ENCODE measurements at places on chromosomes 2 and 18.

- DNase-seq, result no peak
These were observed 992.2 kb upstream of the ACVR2A start for GRCh38 chr2:146852661-146853060.

- no peak for DNase-seq
These were observed 89.4 kb upstream of the PXDN start for GRCh38 chr2:1833726-1834125.

- no peak for DNase-seq
These were observed 394.5 kb downstream of the DLGAP1 start for GRCh38 chr18:4060427-4061281.

GRCh38 chr18:49901862-49902340 is 88.6 kb upstream of the ACAA2 start:
- DNase-seq, result no peak

DNA sequence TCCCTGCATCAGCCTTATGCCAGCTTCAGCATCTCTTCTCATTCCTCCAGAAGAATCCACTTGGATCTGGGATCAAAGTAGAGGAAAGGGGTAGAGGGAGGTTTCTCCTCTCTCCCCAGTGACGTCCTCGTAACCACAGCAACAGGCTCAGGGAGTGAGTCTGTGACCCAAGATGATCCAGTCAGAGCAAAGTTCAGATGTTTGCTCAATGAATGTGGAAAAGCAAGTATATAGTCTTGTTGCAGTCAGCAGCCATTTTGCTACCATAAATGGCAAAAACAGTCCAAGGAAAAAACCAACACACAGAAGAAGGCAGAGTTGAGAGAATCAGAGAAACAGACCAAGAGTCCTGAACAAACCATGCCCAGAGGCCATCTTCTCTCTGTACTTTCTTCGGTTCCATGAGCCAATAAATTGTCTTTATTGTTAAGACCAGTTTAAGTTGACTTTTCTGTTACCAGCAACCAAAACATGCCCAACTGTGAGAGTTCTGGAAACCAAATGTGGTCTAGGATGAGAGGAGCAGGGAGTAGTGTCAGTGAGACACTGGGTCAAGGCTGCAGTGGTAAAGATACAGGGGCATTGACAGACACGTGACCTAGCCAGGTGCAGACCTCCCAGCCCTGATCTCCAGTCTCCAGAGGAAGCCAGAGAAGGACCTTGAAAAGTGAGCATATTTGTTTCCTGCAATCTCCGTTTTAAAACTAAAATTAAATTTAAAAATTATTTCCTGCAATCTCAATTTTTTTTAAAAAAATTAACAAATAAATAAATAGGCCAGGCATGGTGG is 3.2 kb upstream of the CXCR1 start:
- no peak for DNase-seq

DNA sequence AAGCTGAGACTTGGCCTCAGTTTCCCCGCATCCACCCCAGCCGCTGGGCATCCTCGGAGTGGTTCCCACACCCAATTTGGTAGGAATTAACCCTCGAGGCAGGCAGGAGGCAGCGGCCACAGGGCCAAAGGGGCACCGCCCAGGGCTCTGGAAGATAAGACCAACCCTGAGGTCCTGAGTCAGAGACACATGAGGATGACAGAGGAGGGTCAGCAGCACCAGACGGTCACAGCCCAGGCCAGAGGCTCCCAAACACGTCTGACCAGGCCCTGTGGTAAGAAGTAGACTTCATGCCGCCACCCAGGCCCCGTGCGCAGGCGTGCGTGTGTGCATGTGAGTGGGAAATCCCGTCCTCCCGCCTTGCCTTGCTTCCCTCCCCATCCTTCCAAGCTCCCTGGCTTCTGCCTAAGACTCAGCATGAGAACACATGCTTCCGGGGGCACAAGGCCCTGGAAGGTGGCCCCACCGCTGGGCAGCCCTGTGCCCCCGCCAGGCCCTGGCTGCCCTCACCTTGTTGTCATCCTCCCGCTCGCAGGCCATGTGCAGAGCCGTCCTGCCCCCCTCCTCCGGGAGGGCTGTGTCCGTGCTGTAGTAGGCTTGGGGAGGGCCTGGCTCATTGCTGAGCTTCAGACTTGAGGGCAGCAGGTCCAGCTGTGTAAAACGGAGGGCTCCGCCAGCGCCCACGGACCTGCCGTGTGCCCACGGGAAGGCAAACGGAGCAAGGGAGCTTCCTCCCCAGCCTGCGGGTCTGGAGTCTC is 46.3 kb downstream of the ANKMY1 start:
- DNase-seq, result no peak

GRCh38 chr18:924987-925386 is 20.3 kb downstream of the ADCYAP1 start:
- no peak for DNase-seq

DNA sequence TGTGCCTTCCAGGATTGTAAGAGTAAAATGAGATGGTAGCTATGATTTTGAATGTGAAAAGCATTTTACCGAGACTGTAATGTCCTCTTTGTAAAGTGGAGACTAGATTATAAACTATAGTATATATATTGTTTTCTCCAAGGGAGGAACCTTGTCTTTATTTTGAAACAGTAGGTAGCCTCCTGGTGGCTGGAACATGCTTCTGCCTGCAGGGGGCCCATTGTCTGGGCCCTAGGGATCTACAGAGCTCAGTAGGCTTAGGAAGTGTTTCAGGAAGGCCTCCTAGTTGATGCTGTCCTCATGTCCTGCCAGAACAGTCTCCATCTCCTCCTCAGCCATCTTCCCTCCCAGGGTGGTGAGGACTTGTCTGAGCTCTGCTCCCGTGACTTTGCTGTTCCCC is 3.0 kb downstream of the PIKFYVE start:
- no peak for DNase-seq

GRCh38 chr2:65443509-65444186 is 11.2 kb upstream of the SPRED2 start:
- DNase-seq, result no peak

- DNase-seq, result no peak
These were observed 212.3 kb downstream of the BCL2 start for GRCh38 chr18:63107171-63107845.

- peak; percentile 33 for DNase-seq
These were observed 16.4 kb downstream of the MTCL1 start for GRCh38 chr18:8721716-8722115.

DNA sequence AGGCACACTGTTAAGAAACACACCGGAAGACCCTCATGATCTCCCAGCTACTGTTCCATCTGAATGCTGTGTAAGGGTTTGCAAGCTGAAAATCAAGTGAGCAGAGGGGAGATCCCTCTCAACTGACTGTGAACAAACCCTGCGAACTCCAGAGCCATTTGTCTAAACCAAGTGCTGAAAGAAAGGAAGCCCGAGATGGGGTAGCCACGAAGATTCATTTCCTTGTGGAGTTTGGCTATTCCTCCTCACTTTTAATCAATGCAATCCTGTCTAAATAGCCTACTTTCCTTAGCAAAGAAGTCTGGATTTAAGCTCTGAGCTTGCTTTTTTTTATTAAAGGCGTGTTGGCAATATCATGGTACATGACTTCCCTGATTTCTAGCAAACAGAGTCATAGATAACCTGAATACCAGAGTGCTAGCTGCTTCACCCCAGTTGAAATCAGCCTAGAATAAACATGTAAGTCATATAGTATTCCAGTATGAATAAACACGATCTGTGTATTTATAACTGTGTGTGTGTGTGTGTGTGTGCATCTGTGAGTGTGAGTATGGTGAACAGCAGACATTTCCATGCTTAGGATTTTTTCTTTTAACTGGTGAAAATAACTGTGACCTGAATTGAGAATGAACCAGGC is 365.2 kb downstream of the ZNF521 start:
- no peak for DNase-seq

- DNase-seq, result no peak
These were observed 82.6 kb upstream of the GLI2 start for GRCh38 chr2:120653046-120653445.

GRCh38 chr2:176495826-176496225 is 226.6 kb downstream of the MTX2 start:
- DNase-seq, result no peak

- no peak for DNase-seq
These were observed 187.7 kb downstream of the LOXHD1 start for GRCh38 chr18:46469186-46469915.

GRCh38 chr2:140589273-140589672 is 1541.5 kb downstream of the LRP1B start:
- no peak for DNase-seq

- DNase-seq, result peak; percentile 45
These were observed 81.5 kb upstream of the SLC66A3 start for GRCh38 chr2:11073776-11074175.

DNA sequence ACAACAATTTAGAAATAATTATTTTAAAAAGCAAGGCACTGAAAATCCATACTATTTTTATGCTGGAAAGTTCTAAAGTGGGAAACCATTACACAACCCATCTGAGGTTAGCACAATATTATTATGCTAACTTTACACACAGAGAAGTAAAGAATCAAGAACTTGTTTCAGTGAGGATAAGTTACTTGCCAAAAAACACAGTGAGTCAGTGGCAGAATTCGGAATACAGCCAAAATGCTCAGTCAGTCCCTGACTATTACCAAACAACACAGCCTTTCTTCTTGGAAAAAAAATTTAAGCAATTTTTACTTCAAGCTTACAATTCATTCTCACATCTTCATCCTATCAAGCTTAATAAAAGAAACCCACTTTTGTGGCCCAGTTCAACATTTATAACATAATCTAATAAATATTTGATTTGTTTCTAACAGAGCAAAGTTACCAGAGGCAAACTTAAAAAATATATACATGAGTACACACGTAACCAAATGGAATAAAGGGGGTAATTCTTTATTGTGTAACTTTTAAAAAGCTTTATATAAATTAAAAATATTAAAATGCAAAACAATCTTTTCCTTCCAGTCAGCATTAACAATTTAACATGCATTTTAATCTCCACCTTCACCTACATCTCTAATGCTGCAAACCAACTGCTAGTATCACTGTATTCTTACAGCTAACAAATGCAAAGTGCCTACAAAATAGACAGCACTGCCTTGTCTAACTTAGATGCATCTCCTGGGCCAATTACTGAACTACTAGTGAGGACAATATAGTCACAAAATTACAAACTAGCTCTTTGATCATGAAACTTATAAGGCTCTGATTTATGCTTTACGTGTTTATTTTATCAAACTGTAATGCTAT is 55.2 kb downstream of the CCDC88A start:
- peak; percentile 96 for DNase-seq

DNA sequence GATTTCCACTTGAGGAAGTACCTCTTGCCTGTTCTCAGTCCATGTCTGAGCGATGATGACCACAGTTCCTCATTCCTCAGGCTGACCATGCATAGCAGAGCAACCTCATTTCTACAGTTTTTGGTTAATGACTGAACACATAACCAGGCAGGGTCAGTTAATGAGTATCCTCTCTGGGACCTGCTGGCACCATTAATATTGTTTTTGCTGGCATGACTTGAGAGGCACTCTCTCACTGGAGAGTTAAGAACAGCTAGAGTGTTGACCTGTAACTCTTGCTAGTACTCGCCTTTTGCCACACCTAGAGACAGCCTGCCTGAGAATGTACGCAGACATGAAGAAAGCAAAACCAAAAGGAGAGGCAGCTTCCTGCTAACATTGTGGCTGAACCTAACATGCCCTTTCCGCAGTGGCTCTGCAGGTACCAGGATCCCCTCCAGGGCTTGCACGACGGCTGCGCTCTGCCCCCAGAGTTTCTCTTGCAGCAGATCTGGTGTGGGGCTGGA is 23.9 kb downstream of the PECR start:
- no peak for DNase-seq

GRCh38 chr18:68435581-68435980 is 279.3 kb downstream of the TMX3 start:
- no peak for DNase-seq

GRCh38 chr2:221676566-221677172 is 104.6 kb upstream of the EPHA4 start:
- no peak for DNase-seq

DNA sequence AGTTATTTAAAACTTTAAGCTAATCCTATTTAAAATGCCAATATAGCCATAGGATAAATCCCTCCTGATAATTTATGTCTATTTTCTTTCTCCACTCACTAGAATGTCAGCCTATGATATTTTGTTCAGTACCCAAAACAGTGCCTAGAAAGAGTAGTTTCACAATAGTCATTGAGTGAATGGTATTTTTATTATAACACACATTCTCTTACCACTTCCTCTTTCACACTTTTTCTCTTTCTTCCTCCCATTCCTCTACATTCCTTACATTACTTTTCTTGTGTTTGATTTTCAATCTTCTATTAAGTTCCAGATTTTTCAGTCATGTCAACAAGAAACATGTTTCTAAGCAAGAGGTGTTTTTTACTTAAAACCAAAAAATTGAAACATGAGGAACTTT is 327.6 kb upstream of the UBE2E3 start:
- no peak for DNase-seq

DNA sequence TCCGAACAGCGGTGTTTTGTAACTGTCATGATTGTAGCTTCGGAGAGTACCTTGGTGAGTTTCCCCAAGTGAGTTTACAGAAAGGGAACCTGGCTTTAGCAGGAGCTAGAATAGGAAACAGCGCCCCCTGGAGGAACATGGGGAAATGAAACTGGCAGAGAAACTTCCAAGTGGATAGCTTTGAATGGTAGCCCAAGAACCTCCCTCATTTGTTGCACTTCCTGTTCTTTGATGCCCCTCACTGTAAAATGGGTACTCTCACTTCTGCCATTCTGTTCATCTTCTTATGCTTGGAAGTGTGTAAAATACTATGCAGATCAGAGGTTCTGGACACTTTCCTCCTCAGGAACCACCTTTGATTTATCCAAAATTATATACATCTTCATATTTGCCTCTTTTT is 36.2 kb downstream of the CHST10 start:
- peak; percentile 36 for DNase-seq

DNA sequence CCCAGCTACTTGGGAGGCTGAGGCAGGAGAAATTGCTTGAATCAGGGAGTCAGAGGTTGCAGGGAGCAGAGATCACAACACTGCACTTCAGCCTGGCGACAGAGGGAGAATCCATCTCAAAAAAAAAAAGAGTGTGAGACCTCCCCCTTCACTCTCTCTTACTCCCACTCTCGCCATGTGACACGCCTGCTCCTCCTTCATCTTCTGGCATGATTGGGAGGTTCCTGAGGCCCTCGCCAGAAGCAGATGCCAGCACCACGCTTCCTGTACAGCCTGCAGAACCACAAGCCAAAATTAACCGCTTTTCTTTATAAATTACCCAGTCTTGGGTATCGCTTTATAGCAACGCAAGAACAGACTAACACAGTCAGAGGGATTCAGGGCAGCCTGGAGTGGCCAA is 66.3 kb upstream of the CREB1 start:
- no peak for DNase-seq

DNA sequence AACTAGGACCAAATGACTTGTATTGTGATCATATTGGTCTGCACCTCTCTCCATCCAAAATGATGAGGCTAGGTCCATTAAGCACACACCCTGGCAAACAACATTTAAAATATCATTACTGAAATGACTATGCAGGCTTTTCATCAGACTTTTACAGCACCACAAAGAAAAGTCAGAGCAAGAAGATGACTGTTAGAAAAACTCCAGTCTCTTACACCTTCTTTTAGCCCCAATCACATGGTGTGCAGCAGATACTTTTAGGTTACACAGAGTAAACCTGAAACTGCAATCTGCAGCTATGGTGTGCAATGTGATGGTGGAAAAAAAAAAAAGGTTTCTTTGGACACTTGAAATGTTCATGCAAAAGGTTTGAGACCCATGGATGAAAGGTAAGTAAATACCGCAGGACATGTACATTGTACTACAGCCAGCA is 5.4 kb upstream of the POLI start:
- no peak for DNase-seq
